Endothelial cell of coronary artery (primary cell): ENCODE measurements at places on chromosomes 12 and 14. TPM values are rescaled to one million over a fixed set of nuclear protein-coding genes. Genes with fewer than 3 reads are reported as not detected.

NEUROD4 gene
- not detected in 2 replicates for total RNA-seq

ADAM21 gene
- total RNA-seq, result 0.18 and 0.38 TPM in 2 replicates

MYO1H gene
- total RNA-seq, result not detected in 2 replicates

MDM2 gene
- total RNA-seq, result 177 and 353 TPM in 2 replicates

ARID2 gene
- 12.1 and 16.1 TPM in 2 replicates for total RNA-seq

CELA1 gene
- total RNA-seq, result not detected in 2 replicates

C14orf39 gene
- total RNA-seq, result under 0.01 TPM in 1 of 2 replicates, not detected in the other

LHX5 gene
- not detected in 2 replicates for total RNA-seq

SPTB gene
- total RNA-seq, result under 0.01 TPM in 1 of 2 replicates, not detected in the other

TC2N gene
- total RNA-seq, result under 0.01 TPM in 1 of 2 replicates, not detected in the other
